ENCODE measurements at places on chromosomes 7 and 10.

GRCh38 chr7:116501425-116502167 lies 2.1 kb downstream of the CAV2 start:
- DNase-seq = no peak

DNA sequence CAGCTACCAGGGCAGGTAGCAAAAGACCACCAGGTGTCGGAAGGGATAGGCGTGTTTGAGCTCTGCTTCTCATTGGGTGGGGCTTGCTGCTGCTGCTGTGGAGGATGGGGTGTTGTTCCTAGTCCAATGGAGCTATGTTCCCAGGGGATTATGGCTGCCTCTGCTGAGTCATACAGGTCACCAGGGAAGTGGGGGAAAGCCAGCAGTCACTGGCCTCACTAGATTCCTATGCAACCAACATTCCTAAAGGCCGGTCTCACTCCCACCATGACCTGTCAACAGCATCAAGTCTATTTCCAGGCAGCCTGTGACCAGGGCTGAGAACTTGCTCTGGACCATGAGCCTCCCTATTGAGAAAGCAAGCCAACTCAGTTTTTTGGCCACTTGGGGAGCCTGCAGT lies 1160.8 kb downstream of the REEP3 start:
- DNase-seq = no peak

GRCh38 chr7:108614896-108615295 lies 45.2 kb downstream of the DNAJB9 start:
- DNase-seq = no peak

DNA sequence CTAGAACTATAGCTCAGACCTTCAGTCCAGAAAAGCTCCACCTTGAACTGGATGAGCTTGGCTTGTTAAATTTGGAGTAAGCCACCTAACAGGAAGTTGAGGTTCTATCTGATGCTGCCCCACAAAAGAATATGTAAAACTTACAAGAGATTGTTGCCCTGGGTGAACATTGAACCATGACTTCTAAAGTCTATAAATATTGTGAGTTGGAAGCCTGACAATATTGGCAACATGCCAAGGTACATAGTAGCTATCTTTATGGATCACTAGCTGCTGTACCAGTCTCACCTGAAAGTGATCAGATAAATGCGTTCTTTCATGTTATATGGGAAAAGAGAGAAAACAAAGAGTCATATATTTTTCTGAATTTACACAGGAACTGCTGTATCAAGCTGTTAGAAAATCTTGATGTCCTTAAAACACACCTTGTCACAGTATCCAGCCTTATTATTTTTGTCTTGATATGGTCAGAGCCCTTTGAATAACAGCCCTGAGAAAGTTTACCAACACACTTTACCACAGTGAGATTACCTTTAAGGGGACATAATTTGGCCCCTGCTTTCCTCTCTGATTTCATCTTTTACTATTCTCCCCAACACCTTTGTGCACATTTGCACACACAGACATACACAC lies 92.0 kb downstream of the LSMEM1 start:
- DNase-seq = no peak

DNA sequence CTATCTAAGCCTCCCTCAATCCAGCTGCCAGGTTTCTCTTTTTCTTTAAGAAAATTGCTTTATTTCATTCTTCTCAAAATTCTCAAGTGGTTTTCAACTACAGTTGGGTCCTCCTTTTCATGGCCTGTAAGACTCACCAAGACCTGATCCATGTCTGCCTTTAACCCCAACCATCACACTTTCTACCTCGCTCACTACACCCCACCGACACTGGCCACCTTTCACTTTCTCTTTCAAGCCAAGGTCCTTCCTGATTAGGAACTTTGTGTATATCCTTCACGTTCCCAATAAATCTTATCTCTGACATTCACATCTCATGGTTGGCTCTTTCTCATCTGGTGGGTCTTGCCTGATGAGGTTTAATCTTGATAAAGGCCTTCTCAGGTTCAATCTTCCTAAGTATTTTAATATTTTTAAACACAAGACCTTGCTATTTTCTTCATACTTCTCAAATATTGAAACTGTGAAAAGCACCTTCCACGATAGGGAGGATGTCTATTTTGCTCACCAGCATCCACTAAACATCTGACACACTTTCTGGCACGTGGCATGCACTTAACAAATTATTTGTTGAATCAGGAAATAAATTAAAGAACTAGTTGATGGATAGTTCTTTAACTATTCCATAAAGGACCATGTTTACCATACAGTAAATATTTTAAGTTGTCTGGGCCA lies 624.8 kb downstream of the GRID1 start:
- DNase-seq = no peak

- no peak for DNase-seq
Measured at GRCh38 chr7:122965306-122965705, 30.2 kb downstream of the TAS2R16 start.

GRCh38 chr7:85413718-85414117 lies 226.9 kb upstream of the SEMA3D start:
- DNase-seq = no peak

DNA sequence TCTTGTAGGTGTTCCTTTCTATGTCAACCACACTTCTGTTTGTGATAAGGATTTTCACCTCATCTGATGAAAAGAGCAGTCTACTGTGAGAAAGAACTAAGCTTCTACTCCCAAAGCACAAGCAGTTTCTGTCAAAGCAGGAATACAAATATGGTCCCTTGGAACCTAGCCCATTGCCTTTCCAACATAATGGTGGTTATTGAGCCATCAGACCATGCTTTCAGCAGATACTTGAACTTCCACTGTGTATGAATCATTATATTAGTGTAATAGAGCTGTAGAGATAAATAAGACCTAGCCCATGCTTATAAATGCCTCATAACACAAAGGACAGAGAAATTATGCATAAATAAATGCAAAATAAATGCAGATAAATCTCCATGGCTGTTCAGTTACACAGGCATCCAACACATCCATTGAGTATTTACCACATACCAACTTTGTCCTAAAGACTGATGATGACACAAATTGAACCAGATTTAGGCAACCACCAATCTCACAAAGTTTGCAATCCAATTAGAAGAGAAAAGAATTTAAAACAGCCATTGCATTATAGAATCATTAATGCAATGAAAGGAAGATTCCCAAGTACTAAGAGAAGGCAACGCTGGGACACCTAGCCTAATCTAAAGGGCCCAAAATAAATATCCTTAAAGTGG lies 729.4 kb upstream of the C7orf33 start:
- DNase-seq = no peak

DNA sequence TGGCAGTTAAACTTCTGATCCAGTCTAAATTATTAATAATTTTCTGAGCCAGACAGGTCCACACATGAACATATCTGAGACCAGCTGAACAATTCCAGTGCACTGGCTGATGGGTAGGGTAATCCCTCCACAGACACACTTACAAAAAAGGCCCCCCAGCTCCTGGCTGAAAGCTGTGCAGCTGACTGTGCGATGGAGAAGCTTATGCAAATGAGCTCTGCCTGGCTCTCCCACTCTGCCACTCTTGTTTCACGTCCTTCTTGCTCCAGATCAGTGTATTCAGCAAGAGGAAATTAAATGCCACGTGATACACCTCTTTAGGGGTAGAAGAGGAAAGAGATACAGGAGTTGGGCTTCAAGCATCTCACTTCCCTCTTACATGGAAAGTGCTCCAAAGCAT lies 76.4 kb upstream of the FEZF1 start:
- DNase-seq = no peak

DNA sequence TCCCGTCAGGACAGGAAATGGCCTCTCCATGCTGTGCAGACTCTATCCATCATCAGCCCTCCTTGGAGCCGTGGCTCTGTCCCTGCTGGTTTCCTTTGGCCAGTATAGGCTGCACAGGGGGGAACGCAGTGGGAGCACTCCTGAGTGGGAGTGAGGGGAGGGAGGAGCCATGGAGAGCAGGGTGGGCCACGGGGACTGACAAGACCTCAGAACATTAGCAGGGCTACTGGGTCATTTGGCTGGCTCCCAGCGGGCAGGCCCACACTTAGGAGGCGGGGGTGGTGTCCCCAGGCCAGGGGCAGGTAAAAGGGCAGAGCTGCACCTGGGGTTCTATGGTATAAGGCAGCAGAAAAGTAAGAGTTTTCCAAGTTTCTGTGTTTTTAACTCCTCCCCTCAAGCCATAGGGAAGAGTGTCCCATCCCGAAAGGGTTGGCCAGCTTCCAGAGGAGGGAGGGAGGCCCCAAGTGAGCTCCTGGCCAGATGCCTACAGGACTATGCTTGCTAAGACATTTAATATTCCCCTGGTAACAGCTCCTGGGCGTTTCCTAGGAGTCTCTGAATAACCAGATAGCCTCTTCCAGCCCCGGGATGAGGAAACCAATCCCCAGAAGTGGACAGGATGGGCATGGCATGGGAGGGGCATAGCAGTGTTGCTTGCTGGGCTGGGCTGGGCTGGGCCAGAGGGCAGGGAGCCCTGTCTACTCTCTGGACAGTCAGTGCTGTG lies 5.5 kb upstream of the OPN4 start:
- DNase-seq = no peak

DNA sequence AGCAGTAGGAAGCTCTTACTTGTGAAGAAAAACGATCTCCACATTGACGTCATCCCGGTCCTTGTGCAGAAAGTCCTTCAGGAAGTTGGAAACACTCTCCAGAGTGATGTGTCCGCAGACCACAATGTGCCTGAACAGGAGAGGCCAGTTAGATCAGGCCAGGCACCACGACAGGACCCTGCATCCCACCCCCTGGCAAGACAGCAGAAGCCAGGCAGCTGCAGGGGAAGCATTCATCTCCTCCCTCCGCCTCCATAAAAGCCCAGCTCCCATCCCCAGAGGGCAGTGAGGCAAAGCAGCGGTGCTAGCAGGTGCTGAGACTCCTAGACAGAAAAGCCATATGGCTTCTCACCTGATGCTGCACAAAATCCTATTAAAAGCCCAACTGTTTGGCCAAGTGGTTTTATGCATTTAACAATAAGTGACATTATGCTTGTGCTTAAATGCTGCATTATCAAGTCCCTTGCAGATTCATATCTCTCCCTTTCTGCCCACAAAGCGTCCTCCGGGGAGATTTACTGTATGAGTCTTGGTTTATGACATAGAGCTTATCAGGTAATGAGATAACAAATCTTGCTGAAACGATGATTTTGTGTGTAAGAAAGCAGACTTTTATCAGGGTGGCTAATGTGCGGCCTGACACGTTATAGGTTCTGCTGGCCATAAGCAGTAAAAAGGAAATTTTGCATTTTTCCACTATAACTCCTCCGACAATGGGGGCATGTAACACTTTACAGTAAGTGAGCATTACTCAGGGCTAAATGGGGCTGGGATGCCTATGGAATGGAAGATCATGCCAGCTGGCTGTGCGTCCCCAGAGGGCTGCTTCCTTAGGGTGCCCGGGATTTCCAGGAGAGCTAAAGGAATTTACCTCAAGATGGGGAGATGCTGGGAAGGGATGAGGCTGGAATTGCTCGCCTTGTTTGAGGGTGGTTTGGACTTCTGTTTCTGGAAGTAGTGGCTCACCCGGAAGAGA lies 546.9 kb downstream of the KCNMA1 start:
- DNase-seq = no peak

- no peak for DNase-seq
Measured at GRCh38 chr10:75407224-75407712, 5.7 kb upstream of the ZNF503 start.

GRCh38 chr7:159035571-159036073 lies 109.0 kb downstream of the VIPR2 start:
- no peak for DNase-seq
